ENCODE measurements at places on chromosomes 12 and 14. TPM values are rescaled to one million over a fixed set of nuclear protein-coding genes. Genes with fewer than 3 reads are reported as not detected.

GRCh38 chr12:47397664-47398281, 308.1 kb downstream of the RPAP3 start:
- peak overlapping the region; percentile 84 for H3K27ac ChIP-seq
- peaks cover 54% of the 10 kb centered on the region for H3K36me3 ChIP-seq
- H3K4me3 ChIP-seq, result no peak overlapping the region
- no peaks in the 10 kb centered on the region for H3K27me3 ChIP-seq
- H3K4me1 ChIP-seq, result peaks cover 80% of the 10 kb centered on the region

DNA sequence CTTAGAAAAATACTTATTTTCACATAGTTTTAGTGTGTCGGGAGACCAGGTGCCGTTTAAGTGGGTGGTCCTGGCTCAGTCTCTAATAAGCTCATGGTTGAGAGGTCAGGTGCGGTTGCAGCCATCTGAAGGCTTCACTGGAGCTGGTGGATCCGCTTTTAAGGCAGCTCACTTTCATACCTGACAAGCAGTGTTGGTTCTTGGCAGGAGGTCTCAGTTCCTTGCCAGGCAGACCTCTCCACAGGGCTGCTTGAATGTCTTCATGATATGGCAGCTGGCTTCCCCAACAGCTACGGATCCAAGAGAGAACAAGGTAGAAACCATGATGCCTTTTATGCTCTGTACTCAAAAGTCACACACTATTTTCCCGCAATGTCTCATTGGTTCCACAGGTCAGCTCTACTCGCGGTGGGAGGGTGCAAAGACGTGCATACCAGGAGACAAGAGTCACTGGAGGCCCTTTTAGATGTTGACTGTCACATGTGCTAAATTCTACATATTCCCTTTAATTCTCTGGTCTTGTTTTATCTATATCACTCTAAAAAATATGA, 8.0 kb upstream of the ZDHHC17 start:
- H3K4me1 ChIP-seq, result no peaks in the 10 kb centered on the region
- H3K27me3 ChIP-seq, result peaks cover 24% of the 10 kb centered on the region
- no peak for DNase-seq

GRCh38 chr12:85951823-85952222, 77.7 kb downstream of the NTS start:
- H3K27me3 ChIP-seq, result no peaks in the 10 kb centered on the region
- H3K4me1 ChIP-seq, result no peaks in the 10 kb centered on the region
- no peak overlapping the region for H3K4me3 ChIP-seq
- no peaks in the 10 kb centered on the region for H3K36me3 ChIP-seq

GRCh38 chr14:104600141-104600643, 4.4 kb downstream of the TMEM179 start:
- H3K36me3 ChIP-seq, result no peaks in the 10 kb centered on the region
- no peak for DNase-seq
- no peak overlapping the region for H3K4me3 ChIP-seq
- peaks cover 14% of the 10 kb centered on the region for H3K27me3 ChIP-seq
- H3K4me1 ChIP-seq, result no peaks in the 10 kb centered on the region

DNA sequence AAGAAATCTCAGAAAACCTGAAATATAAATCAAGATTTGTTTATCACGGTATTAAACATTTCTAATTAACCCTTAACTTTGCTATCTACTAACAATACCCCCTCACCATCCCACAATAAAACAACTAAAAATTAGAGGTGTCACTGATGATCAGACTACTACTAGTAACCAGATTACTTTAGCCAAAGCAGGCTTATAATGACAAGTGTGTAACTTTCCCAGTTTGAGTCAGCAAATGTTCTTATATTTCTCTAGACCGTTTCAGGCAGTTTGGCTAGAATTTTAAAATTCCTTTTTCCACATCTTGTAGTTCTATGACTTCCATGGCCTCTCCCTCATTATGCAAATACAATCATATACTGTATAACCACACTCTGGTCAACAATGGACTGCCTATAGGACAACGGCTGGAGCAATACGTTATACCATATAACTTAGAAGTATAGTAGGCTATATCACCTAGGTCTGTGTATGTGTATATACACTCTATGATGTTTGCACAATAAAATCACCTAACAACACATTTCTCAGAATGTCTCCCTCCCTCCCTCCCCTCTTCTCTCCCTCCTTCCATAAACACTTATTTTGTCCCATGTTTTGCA, 102.1 kb downstream of the DENND5B start:
- DNase-seq, result no peak
- peaks cover 2% of the 10 kb centered on the region for H3K27me3 ChIP-seq
- no peaks in the 10 kb centered on the region for H3K4me1 ChIP-seq
- no peaks in the 10 kb centered on the region for H3K36me3 ChIP-seq
- no peak overlapping the region for H3K27ac ChIP-seq

DNA sequence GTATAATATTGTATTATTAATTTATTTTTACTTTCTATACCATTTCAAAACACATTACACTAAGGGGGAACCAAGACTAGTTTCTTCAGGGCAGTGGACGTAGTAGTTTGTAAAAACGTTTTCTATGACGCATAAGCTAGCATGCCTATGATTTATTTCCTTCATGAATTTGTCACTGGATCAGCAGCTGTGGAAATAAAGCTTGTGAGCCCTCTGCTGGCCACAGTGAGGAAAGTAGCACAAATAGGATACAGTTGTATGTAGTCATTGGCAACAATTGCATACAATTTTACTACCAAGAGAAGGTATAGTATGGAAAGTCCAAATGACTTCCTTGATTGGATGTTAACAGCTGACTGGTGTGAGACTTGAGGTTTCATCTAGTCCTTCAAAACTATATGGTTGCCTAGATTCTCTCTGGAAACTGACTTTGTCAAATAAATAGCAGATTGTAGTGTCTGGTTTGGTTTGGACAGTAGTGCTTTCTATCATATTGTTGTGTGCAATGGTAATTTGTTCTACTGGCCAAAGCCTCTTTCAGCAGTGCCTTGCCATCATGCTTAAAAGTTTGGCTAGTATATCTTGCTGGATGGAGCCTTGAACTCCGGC, 24.3 kb upstream of the PLEKHD1 start:
- H3K36me3 ChIP-seq, result peaks cover 29% of the 10 kb centered on the region
- H3K27me3 ChIP-seq, result no peaks in the 10 kb centered on the region
- no peak overlapping the region for H3K4me3 ChIP-seq
- H3K4me1 ChIP-seq, result no peaks in the 10 kb centered on the region

GRCh38 chr12:92736605-92737004, 33.8 kb downstream of the PLEKHG7 start:
- H3K4me3 ChIP-seq, result no peak overlapping the region
- DNase-seq, result no peak
- no peaks in the 10 kb centered on the region for H3K36me3 ChIP-seq
- H3K27me3 ChIP-seq, result peaks cover 11% of the 10 kb centered on the region
- no peak overlapping the region for H3K27ac ChIP-seq

- peaks cover 27% of the 10 kb centered on the region for H3K27me3 ChIP-seq
- H3K36me3 ChIP-seq, result peaks cover 15% of the 10 kb centered on the region
- H3K4me3 ChIP-seq, result no peak overlapping the region
- H3K4me1 ChIP-seq, result no peaks in the 10 kb centered on the region
- no peak for DNase-seq
Observed at GRCh38 chr12:3605692-3606091, 114.7 kb downstream of the PRMT8 start.

- H3K27ac ChIP-seq, result peak overlapping the region; percentile 89
- H3K4me1 ChIP-seq, result peaks cover 33% of the 10 kb centered on the region
- no peaks in the 10 kb centered on the region for H3K27me3 ChIP-seq
Observed at GRCh38 chr14:55353686-55354467, 57.8 kb downstream of the ATG14 start.

DNA sequence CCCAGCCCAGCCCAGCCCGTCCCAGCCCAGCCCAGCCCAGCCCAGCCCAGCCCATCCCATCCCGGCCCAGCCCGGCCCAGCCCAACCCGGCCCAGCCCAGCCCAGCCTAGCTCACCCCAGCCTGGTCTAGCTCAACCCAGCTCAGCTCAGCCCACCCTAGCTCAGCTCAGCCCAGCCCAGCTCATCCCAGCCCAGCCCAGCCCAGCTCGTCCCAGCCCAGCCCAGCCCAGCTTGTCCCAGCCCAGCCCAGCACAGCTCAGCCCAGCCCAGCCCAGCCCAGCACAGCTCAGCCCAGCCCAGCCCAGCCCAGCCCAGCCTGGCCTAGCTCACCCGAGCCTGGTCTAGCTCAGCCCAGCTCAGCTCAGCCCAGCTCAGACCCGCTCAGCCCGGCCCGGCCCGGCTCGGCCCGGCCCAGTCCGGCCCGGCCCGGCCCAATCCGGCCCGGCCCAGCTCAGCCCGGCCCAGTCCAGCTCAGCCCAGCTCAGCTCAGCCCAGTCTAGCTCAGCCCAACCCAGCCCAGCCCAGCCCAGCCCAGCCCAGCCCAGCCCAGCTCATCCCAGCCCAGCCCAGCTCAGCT, 184.7 kb downstream of the TMEM121 start:
- H3K36me3 ChIP-seq, result no peaks in the 10 kb centered on the region
- H3K4me1 ChIP-seq, result no peaks in the 10 kb centered on the region
- no peak for DNase-seq
- H3K27me3 ChIP-seq, result no peaks in the 10 kb centered on the region
- no peak overlapping the region for H3K27ac ChIP-seq

- no peaks in the 10 kb centered on the region for H3K36me3 ChIP-seq
- H3K4me3 ChIP-seq, result no peak overlapping the region
- no peak for DNase-seq
- H3K27ac ChIP-seq, result no peak overlapping the region
- H3K27me3 ChIP-seq, result peaks cover 3% of the 10 kb centered on the region
Observed at GRCh38 chr12:101962486-101962885, 85.1 kb downstream of the DRAM1 start.

GRCh38 chr14:101929946-101930345, 34.4 kb upstream of the DYNC1H1 start:
- no peak overlapping the region for H3K4me3 ChIP-seq
- H3K4me1 ChIP-seq, result no peaks in the 10 kb centered on the region
- no peak overlapping the region for H3K27ac ChIP-seq

The IQSEC3 gene
- 0.44 TPM for total RNA-seq

The CCDC175 gene
- not detected for total RNA-seq

The SLCO1B1 gene
- total RNA-seq, result not detected

The OASL gene
- 2.3 TPM for total RNA-seq

The TSPAN8 gene
- not detected for total RNA-seq

The MOK gene
- 6.8 TPM for total RNA-seq

All from activated T-helper 2 cell treated with anti-CD3 and anti-CD28 coated beads, Interferon-gamma antibody, Interleukin-2, Interleukin-4, amounts not matched to agents 10 μg/mL and 5 μg/mL and 100 μg/mL, durations not matched to agents 14 hours and 24 hours and 36 hours (primary cell).